ENCODE measurements at places on chromosomes 16 and 17.
A peak's percentile ranks its signal among the peaks of the same experiment; 100 is the strongest.

GRCh38 chr16:81746566-81746965 lies 32.5 kb upstream of the PLCG2 start:
- DNase-seq: no peak

DNA sequence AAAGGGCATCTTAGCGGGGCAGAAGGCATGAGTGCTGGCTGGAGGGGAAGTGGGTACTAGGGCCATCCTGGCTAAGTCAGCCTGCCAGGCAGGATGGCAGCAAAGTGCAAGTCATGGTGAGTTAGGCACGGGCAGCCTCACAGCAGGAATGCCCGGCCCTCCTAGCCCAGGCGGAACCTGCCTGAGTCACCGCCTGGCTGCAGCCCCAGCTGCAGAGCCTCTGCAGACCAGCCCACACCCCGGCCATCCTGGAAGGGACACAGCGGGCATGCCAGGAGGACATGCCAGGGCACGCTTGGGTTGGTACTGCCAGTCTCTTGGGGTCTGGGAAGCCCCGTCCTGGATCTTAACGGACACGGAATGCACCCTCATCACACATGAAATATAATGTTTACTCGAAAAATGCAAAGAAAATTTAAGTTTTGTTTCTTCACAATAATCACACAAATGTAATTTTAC lies 5.0 kb upstream of the ALDH3A1 start:
- DNase-seq: peak; percentile 90

DNA sequence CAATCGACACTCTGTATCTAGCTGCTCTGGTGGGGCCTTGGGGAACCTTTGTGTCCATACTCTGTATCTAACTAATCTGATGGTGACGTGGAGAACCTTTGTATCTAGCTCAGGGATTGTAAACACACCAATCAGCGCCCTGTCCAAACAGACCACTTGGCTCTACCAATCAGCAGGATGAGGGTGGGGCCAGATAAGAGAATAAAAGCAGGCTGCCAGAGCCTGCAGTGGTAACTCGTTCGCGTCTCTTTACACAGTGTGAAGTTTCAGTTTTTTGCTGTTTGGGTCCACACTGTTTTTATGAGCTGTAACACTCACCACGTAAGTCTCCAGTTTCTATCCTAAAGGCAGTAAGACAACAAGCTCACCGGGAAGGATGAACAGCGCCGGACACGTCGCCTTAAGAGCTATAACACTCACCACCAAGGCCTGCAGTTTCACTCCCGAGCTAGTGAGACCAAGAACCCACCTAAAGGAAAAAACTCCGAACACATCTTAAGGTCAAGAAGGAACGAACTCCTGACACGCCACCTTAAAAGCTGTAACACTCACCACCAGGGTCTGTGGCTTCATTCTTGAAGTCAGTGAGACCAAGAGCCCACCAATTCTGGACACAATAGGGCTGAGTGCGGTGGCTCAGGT lies 64.6 kb downstream of the KPNA2 start:
- DNase-seq: no peak

DNA sequence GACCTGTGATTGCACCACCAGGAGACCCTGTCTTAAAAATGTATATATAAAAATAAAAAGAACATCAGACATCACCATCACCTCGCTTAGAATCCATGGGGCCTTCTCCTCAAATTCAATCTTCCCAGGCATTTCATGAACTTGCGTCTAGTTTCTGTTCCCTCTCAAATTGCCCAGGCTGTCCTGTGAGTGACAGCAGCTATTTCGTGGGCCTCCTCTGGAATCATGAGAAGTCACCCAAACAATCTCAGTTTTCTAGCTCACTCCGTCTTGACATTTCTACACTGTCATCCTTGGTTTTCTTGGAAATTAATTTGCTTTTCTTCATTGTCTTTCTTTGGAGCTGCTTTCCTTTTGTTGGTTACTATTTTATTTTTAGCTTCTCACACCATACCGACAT lies 7.3 kb downstream of the SLC52A1 start:
- DNase-seq: no peak

GRCh38 chr17:28705074-28705659 lies 6.5 kb downstream of the PROCA1 start:
- DNase-seq: no peak

DNA sequence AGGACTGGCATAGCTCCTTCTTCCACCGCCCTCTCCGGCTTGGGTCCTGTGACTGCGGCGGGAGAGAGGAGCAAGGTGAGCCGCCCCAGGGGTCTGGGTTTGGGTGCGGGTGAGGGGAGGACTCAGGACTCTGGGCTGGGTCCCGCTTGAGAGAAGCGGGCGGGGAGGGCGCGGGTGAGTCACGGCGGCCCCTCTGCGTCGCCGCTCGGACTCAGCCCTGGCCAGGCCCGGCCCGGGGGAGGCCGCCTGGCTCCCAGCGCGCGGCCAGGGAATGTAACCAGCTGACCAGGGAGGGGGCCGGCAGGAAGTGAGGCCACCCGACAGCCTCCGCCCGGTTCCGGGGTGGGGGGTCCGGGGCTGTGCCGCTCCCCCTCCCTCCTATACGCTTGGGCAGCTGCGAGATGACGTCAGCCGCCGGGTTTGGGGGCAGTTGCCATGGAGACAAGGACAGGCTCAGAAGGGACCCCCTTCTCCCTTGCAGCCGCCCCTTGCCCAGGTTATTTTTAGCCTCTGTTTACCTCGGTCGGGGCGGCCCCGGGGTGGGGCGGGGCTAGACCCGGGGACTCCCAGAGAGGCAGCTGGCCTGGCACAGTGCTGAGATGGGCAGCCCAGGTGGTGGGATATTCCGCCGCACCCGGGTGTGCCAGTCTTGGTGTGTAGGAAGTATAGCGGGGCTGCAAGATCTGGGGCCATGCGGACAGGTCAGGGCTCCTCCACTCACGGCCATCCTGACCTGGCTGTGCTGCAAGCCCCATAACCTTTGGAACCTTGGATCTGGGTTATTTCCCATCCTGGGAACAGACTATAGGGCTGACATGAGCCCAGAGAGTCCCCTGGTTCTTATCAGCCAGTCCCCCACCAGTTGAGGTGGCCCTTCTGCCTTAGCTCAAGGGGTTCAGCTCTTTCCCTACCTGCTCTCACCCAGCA lies 1.6 kb downstream of the RIPOR1 start:
- peak; percentile 76 for DNase-seq

- DNase-seq: no peak
Measured at GRCh38 chr17:29215717-29216116, 30.9 kb upstream of the CRYBA1 start.

DNA sequence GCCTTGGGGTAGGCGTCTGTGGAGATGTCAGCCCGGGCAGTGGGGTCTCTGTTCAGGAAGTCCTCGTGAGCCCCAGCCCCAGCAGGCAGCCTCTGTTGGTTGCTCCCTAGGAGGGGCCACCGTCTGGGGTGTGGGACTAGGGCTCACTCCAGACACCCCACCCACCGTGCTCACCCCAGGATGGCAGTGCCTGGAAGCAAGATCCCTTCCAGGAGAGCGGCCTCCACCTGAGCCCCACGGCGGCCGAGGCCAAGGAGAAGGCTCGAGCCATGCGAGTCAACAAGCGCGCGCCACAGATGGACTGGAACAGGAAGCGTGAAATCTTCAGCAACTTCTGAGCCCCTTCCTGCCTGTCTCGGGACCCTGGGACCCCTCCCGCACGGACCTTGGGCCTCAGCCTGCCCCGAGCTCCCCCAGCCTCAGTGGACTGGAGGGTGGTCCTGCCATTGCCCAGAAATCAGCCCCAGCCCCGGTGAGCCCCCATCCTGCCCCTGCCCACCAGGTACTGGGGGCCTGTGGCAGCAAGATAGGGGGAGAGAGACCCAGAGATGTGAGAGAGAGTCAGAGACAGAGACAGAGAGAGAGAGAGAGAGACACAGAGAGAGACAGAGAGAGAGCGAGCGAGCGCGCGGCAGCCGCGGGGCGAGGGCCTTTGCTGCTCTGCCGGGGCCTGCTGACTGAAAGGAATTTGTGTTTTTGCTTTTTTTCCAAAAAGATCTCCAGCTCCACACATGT lies 9.8 kb downstream of the NTHL1 start:
- no peak for DNase-seq

DNA sequence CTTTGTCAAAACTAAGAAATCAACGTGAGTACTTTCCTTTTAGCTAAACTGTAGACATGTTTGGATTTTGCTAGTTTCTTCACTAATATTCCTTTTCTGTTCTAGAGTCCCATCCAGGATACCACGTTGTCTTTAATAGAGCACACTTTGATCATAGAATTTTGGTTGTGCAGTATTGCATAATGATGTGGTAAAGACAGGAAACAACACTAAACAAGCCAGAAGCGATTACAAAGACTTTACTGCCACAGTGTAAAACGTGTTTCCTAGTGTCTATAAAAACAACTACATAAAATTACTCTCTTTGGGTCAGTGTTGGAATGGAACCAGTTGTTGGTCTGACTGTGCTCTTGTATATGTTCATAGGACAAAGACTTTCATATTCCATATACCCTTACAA lies 19.3 kb downstream of the SHISA9 start:
- no peak for DNase-seq

DNA sequence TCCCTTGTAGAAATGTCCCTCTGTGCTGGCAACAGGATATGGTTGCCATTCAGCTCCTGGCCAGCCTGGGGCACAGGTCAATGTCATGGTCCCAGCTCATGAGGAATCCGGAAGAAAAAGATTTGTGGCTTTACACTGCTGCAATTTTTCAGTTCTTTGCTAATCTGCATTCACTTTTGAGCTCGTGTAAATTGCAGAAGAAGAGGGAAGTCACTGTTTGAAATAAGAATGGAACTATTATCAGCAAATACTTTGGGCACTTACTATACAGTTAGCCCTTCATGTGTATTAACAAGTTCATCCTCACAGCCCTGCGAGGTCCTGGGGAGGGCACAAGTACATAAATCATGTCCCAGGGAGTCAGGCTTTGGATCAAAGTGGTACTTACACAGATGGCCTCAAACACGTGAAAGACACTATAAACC lies 14.2 kb downstream of the SLC47A2 start:
- no peak for DNase-seq

DNA sequence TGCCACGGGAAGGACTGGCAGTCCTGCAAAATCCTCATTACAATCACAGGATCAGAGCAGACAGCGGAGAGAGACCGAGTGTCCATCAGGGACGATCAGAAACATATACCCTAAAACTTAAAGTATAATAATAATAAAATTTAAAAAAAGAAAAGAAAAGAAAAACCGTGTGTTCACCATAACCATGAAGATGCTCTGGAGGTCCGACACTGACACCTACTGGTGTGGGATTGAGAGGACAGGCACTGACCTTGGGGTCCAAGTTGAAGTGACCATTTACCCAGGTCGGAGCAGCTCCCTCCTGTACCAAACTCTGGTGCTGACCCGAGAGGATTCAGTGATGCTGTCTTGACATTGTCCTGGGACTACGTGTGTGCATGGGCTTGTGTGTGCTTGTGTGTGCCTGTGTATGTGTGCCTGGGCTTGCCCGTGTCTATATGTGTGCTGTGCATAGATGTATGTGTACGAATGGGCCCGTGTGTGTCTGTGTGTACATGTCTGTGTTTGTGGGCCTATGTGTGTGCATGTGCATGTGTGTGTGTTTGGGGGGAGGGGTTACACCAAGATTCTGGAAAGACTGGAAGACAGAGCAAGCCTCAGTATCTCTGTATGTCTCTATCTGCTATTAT lies 10.0 kb upstream of the CD300LD start:
- no peak for DNase-seq

- DNase-seq: no peak
Measured at GRCh38 chr17:69434164-69434579, 19.7 kb downstream of the MAP2K6 start.

- no peak for DNase-seq
Measured at GRCh38 chr16:66776457-66776856, 24.9 kb downstream of the TERB1 start.

DNA sequence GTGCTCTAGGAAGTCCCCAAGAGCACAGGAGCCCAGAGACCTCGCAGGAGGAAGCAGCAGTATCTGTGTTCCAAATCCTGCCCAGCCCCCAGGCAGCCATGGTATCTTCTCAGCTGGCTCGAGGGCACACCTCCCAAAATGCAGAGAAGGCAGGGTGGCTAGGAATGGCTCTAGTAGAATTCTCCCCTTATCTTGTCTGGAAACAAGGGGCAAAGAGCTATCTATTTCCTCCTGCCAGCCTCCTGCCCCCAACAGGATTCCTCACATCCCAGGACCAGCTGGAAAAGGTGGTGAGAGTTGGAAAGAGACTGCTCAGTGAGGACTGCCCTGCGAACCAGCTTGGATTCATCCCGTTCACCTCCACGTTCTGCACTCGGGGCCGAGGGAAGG lies 8.6 kb upstream of the TSPOAP1 start:
- DNase-seq: no peak

DNA sequence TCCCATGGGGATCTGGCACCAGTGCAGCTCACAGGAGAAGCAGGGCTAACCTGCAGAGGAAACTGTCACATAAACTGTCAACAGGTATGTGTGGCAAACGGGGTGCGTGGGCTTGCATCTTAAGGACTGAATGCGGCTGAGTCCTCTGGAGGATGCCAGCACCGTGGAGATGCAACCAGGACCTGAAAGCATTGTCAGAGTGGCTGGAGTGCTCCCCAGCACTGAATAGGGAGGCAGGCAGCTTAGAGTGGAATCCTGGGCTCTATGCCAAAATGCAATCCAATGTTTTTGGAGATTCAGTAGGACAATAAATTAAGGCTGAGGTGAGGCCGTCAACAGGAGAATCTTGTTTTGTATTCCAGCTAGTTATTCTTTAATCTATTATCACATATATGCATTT lies 21.3 kb upstream of the SALL1 start:
- DNase-seq: no peak

- no peak for DNase-seq
Measured at GRCh38 chr16:65845466-65846209, 520.9 kb upstream of the CDH5 start.

- no peak for DNase-seq
Measured at GRCh38 chr17:29630630-29631193, 8.0 kb upstream of the CORO6 start.

GRCh38 chr16:28291651-28292626 lies at the start of gene SBK1:
Gene SBK1 (plus strand): TSS chr16:28292525. CDS start chr16:28317392, 24,867 bp downstream.
- DNase-seq: peak; percentile 80

DNA sequence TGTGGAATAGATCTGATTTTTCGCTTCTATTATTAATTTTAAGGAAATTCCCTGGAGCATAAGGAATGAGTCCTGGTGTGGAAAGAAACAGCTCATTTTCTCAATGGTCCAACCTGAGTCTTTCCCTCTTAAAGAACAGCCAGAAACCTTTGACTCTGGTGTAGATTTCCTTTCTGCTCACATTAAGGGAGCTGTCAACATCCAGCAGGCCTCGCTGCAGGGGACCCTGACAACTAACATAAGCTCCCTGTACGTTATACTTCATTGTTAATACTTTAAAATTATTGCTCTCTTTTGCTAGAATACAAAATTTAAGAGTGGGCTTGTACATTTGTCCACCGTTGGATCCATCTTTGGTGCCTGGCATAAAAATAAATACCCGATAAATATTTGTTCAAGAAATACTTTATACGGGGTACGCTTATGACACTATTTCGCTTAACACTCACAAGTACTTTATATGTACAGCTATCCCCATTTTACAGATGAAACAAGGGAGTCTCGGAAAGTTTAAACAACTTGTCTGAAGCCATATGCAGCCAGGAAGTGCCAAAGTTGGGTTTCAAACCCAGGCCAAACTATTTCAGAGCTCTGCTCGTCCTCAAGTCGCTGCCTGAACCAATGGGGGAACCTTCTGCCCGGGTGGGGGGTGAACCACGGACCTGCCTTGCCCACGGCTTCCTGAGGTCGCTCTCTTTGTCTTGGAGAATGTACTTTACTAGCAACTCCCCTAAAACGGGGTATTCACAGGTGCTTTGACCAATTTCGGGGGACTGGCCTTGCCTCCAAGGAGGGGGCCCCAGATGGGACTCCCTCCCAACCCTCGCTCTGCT lies 611 bp downstream of the SMARCE1 start:
- DNase-seq: no peak

Data from right lobe of liver (tissue), 6 donors.